Fibroblast of the conjunctiva (primary cell): ENCODE measurements at places on chromosomes 1 and 21.

GRCh38 chr1:3906672-3907020 lies 6.6 kb upstream of the C1orf174 start:
- no peak for DNase-seq

DNA sequence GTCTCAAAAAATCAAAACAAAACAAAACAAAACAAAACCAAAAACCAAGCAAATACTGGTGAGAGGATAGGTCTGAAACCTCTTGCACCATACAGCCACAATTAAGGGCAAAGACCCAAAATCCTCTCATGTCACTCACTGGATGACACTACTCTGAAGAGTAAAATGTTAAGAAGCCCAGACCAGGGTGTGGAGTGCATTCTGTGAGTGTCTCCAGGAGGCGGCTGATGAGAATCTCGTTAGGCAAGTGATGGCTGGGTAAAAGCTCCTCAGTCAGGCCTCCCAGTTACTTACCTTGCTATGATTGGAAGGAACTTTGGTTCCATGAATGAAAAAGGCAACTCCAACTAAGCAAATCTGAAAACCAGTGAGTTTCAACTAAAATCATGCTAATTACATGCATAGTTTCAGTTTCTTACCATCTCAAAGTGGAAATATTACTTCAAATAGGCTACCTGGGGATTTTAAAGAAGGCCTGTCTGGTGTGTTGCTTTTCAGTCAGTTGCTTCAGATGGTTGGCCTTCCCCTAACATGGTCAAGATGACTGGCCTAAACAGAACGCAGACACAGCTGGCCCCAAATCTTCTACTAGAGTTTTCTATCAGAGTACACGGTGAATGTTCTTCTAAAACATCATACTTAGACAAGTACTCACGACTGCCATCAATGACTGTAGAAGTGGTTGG lies 95.1 kb downstream of the KIAA0319L start:
- no peak for DNase-seq

DNA sequence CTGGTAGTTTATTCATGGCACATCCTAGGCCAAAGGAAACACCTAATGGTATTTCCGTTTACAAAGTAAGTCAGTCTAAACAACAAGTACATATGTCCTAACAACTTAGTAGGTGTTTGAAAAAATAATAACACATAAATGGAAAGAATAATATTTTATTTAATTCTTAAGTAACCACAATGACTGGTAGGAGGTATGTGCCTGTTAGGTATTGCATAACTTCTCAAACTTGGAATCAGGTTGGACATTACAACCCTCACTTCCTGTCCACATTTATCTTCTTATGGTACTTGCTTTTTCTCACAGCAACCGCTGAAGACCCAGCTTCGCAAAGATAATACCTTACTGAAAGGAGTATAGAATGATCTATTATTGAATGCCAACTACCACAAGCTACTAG lies 64.2 kb downstream of the VPS13D start:
- DNase-seq, result no peak

DNA sequence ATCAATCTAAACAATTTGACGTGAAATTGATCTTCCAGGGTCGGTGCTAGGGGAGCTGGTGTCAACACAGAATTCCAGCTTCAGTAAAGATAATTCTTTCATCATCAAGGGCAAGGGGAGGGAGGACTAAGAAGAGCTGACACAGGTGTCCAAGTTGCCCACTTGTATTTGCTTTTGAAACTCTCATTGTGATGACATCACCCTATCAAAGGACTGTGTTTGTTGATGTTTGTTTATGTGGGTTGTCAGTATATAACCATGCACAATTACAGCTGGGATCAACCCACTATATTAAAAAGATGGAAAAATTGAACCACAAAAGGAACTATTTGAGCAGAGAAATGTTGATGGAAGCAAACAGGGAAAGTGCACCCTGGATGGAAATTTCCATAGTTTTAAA lies 48.8 kb downstream of the ZC3H11B start:
- no peak for DNase-seq

GRCh38 chr1:28200234-28200873 lies 23.9 kb upstream of the PTAFR start:
- DNase-seq, result no peak
